ENCODE measurements at places on chromosomes 6 and 20.
A peak's percentile ranks its signal among the peaks of the same experiment; 100 is the strongest.

GRCh38 chr20:36153736-36154699 is 522 bp upstream of the EPB41L1 start:
- peak; percentile 64 for DNase-seq

DNA sequence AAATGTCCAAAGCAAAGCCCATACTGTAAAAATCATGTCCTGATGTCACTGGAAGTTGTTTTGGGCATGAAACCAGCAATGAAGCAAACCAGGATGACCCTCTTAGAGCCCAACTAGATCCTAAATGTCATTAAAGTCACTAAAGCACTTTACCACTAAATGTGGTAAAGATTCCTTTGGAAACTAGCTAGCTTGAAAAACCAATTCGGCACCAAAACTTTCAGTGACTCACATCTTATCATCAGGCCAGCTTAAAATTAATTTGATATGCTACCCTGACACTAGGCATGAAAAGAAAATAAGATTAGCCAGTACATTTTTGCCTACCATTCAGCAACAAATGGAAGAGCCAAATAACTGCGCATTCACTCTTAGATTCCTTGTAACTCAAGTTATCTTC is 145.8 kb downstream of the PACRG start:
- no peak for DNase-seq

DNA sequence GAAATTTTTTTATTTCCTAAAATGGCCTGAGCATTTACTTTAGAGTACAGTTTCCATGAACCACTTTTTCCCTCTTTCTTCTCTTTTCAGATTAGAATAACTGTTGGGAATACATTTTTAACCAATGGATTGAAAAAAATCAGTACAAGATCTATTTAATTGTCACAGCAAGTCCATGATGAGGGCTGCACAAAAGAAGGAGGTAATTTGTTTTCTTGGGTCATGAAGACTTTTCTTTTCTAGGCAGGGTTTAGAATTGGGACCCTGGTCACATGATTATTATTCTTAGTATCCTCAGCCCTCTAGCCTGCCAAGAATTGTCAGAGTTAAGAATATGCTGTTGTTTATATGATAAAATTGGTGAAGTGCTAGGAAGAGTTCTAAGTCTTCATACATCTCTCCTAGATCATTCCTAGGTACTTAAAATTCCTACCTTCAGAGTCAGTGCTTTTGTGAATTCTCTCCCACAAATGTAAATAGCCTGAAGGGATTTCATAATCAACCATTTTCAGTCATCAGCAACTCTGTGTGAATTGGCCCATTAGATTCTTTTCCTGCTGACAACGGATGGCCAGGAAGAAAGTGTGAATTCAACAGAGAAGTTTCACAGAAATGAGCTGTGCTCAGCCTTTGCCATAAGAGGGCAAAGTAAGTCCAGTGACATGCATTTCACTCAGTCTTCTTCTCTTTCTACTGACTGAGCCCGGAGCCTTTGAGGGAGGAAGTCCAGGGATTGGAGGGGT is 32.4 kb upstream of the TPBG start:
- no peak for DNase-seq

- DNase-seq = no peak
These were observed 4.3 kb downstream of the PFDN4 start for GRCh38 chr20:54212226-54212625.

- DNase-seq = no peak
These were observed 260.4 kb downstream of the PTPRK start for GRCh38 chr6:128259730-128260685.

- DNase-seq = no peak
These were observed 15.4 kb downstream of the TFAP2A start for GRCh38 chr6:10399451-10399850.

DNA sequence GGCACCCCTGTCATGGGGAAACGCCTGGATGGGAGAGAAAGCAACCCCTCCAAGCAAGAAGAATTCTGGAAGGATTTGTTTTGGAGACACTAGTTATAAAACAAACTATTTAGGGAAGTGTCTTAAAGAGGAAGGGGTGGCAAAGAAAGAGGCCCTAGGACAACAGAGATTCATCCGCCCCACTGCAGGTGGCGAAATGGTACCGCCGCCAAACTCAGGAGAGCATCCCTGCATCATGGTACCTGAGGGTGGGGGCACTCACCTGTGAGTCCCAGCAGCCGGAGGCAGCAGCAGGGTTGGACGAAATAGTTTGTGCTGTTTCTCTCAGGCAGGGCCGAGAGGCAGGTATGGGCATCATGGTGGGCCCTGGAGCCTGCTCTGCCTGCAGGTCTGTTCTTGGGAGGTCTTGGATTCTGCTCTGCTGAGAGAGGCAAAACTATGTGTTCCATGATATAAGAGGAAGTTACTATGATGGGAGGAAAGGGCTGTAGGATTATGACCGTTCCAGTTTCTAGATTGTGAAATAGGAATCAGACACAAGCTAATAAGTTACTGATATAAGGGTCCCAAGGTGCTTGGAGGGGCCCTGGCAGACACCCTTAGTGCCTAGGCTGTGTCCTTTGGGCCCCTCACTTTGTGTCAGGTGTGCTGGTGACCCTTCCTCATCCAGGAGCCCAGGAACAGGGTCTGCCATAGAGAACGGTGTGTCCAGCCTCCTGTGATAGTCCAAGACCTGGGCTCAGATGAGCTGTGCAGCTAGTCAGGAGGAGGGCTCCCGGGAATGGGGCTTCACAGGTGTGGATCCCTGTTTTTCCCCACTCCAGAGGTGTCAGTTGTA is 20.4 kb downstream of the SIRPD start:
- DNase-seq = no peak

- no peak for DNase-seq
These were observed 59.8 kb downstream of the BCAS4 start for GRCh38 chr20:50854506-50855249.

GRCh38 chr20:8575114-8575513 is 443.0 kb downstream of the PLCB1 start:
- no peak for DNase-seq

DNA sequence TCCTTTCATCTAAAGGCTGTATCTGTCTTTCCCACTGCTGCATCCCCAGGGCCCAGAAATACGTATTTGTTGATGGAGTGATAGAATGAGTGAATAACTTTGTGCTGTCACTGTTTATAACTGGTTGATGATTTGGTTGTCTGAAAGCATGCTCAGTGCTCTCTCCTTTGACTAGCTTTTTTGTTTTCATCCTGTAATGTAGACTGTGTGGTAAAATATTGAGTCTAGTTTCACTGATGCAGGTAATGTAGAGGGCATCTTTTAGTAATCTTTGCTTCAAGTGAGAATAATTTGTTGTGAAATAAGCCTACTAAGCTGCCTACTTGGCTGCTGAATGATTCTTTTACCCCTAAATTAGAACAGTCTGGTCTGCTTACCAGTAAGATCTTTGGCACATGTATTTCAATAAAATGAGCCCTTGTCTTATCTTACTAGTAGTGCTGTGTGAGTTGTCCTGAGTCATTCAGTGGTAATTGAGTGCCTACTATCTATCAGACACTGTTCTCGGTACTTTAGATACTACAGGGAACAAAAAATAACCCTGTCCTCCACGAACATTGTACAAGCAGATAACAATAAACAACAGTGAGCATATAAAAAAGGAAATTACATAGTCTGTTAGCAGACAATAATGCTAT is 39.9 kb downstream of the MAPK14 start:
- no peak for DNase-seq

- no peak for DNase-seq
These were observed 114.8 kb upstream of the CD93 start for GRCh38 chr20:23200914-23201313.

DNA sequence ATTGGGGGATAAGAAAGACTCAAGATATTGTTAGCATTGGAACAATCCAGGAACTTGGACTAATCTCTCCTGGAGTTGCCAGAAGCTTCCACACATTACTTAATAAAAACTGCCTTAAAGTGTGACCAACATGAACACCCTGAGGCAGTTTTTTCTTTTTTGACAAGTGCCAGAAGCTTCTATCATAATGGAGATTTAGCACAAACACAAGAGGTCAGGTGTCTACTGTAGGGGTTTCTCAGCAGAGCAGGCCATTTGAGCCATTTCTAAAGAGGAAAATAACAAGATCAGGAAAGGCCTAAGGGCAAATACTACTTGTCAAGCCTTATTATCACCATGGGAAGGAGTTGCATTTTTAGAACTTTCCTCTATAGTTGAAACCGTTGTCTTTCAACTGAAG is 361.5 kb downstream of the EPM2A start:
- DNase-seq = no peak

All from stimulated activated CD4-positive, alpha-beta T cell treated with anti-CD3 and anti-CD28 coated beads, Interleukin-2, amount 100 ng/mL, for 24 hours (primary cell).